ENCODE measurements at places on chromosomes 7 and 10.

DNA sequence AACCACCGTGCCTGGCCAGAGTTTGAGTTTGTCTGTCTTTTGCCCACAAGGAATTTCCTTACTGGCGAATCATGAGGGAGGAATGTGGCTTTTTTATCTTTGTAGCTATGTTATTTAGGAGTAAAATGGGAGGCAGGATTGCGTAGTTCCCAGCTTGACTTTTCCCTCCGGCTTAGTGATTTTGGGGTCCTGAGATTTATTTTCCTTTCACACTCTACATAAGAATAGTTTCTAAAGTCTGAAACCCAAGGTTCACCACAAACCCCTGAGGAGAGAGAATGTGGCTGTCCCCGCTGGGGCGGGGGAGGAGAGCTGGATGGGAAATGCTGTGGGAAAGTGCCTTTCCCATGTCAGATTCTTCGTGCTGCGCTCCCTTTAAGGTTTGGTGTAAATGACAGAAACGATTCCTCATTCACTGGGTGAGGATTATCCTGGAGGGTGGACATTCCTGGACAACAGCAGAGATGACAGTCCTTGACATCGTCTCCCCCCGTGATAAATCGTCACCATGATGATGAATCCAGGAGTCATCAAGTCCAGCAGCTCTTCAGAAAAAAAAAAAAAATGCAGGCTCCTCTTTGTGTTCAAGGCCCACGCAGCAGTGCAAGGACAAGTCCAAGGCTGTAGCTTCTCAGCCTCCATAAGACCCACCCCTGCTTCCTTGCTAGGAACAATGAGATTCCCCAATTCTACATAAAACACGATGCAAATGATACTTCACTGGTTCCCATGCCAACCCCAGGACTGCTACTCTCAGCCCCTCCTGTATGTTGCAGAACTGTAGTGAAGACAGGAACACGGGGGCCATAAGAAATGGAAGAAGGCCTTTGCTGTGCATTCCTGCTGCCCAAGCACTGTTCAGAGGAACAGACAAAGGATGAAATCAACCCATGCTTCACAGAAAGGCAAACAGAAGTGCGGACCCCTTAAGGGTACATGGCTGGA is 233.1 kb downstream of the CCDC3 start:
- no peak for DNase-seq

- no peak for DNase-seq
Measured at GRCh38 chr7:95582578-95583293, 13.6 kb downstream of the PDK4 start.

DNA sequence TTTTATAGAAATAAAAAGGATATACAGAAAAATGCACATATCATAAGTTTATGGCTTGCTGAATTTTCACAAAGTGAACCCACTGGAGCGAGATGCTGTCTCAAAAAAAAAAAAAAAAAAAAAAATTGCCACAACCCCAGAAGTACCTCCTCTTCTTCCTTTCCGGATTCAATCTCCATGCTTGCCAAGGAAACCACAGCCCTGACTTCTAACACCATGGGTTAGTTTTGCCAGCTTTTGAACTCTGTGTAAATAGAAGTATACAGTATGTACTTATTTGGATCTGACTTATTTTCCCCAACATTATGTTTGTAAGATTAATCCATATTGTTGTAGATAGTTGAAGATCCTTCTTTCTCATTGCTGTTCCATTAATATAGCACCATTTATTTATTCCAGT is 40.0 kb downstream of the FANK1 start:
- no peak for DNase-seq

- no peak for DNase-seq
Measured at GRCh38 chr10:132482090-132482800, 55.3 kb upstream of the INPP5A start.

GRCh38 chr10:13078912-13079775 is 20.8 kb upstream of the OPTN start:
- no peak for DNase-seq

DNA sequence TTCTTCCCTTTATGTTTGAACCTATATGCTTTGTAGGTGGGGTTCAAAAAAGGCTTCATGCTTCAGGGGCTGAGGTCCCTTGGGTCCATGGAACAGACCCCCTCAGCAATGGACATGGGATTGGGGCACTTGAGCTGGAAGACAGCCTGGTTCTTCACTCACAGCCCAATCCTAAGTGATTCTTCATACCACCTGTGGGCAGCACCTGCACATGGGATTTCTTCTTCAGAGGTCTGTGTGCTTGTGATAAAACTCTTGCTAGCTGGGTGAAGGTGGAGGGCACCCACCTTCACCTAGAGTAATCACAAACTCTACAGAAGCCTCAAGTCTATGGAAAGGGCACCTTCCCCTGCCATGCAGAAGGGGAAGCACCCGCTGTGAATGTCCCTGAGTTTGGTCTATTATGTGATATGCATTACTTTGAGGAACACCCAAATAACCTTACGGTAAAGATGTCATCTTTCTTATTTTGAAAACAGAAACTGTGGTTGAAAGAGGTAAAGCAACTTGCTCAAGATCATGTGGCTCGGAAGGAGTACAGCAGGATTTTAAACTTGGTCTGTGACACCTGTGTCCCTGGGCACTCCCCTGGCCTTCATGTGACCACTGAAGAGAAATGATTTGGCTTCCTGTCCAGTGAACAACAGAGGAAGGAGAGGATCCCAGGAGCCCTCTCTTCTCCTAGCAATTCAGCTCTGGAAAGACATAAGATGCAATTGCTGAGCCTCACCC is 469.5 kb upstream of the ZMIZ1 start:
- no peak for DNase-seq

- DNase-seq: no peak
Measured at GRCh38 chr10:75180592-75180991, 30.0 kb upstream of the VDAC2 start.
